ENCODE measurements at places on chromosomes 3 and 15.

- H3K4me1 ChIP-seq = peaks cover 24% of the 10 kb centered on the region
- no peak for DNase-seq
- H3K36me3 ChIP-seq = peaks cover 99% of the 10 kb centered on the region
- H3K27ac ChIP-seq = peak overlapping the region; percentile 34
- H3K27me3 ChIP-seq = no peaks in the 10 kb centered on the region
- no peak overlapping the region for H3K4me3 ChIP-seq
These were observed 89.9 kb downstream of the CHD2 start for GRCh38 chr15:92990031-92990430.

- peak overlapping the region; percentile 79 for H3K4me3 ChIP-seq
- no peaks in the 10 kb centered on the region for H3K36me3 ChIP-seq
- peak overlapping the region; percentile 69 for H3K27ac ChIP-seq
- peak; percentile 66 for DNase-seq
These were observed 2.6 kb downstream of the FAM43A start for GRCh38 chr3:194688200-194688740.

- H3K27me3 ChIP-seq = no peaks in the 10 kb centered on the region
- no peak overlapping the region for H3K4me3 ChIP-seq
- no peak for DNase-seq
These were observed 144.3 kb upstream of the ADAMTS9 start for GRCh38 chr3:64832098-64832497.

DNA sequence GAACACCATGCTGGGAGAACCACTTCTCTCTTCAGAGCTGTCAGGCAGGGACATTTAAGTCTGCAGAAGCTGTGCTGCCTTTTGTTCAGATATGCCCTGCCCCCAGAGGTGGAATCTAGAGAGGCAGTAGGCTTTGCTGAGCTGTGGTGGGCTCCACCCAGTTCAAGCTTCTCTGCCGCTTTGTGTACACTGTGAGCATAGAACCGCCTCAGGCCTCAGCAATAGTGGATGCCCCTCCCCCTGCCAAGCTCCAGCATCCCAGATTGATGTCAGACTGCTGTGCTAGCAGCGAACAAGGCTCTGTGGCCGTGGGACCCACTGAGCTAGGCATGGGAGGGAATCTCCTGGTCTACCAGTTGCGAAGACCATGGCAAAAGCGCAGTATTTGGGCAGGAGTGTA lies 121.6 kb downstream of the NFKBIZ start:
- H3K27me3 ChIP-seq = no peaks in the 10 kb centered on the region
- H3K27ac ChIP-seq = no peak overlapping the region
- H3K4me3 ChIP-seq = no peak overlapping the region
- H3K4me1 ChIP-seq = no peaks in the 10 kb centered on the region
- DNase-seq = no peak
- H3K36me3 ChIP-seq = no peaks in the 10 kb centered on the region
